ENCODE measurements at places on chromosomes 1 and 21.

DNA sequence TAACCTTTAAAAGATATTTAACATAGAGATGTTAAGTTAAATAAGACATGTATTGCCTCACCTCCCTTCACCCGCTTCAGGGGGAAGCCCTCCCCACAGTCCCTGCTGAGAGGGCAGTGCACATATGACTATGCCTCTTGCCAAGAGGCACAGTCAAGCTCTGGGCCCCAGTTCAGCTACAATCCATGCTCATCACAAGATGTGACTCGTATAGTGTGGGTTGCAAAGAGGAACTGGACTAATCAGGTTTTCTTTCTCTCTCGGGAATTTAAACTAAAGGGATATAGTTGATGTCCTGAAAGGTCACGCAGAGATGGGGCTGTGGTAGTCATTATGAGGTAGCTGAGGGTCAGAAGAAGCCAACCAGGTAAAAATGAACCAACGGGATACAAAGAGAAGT is 35.6 kb downstream of the LYST start:
- no peak for DNase-seq

GRCh38 chr1:200128081-200128480 is 100.6 kb downstream of the NR5A2 start:
- DNase-seq = no peak

- no peak for DNase-seq
These were observed 8.5 kb upstream of the MATN1 start for GRCh38 chr1:30731806-30732276.

- DNase-seq = no peak
These were observed 35.7 kb downstream of the DPT start for GRCh38 chr1:168693197-168693871.

- no peak for DNase-seq
These were observed 180.7 kb downstream of the ZNF326 start for GRCh38 chr1:90175490-90176167.

- DNase-seq = no peak
These were observed 26.2 kb downstream of the NEK2 start for GRCh38 chr1:211648980-211649934.

GRCh38 chr1:31031330-31032143 is 34.0 kb downstream of the PUM1 start:
- DNase-seq = no peak

DNA sequence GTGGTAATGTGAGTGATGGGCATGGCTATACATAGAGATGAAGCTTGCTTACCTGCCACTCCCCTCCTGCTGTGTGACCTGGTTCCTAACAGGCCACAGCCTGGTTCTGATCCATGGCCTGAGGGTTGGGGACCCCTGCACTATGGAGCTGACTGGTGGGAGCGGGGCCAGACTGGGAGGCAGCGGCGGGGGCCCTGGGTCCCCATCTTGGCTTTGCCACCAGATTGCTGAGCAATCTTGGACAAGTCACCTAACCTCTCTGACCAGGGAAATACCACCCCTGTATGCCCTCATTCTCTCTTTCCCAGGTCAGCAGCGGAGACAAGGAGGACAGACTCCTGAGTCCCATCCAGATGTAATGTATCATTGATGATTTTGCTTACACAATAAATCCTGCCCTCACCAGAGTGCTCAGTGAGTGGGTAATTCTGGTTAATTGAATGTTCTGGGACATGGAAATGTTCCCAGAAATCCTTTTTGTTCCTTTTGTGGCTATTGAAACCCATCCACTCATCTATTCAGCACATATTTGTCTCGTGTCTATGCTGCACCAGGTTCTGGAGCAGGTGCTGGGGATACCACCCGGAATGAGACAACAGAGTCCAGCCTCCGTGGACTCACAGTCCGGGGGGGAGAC is 4.1 kb upstream of the ARHGEF10L start:
- no peak for DNase-seq

DNA sequence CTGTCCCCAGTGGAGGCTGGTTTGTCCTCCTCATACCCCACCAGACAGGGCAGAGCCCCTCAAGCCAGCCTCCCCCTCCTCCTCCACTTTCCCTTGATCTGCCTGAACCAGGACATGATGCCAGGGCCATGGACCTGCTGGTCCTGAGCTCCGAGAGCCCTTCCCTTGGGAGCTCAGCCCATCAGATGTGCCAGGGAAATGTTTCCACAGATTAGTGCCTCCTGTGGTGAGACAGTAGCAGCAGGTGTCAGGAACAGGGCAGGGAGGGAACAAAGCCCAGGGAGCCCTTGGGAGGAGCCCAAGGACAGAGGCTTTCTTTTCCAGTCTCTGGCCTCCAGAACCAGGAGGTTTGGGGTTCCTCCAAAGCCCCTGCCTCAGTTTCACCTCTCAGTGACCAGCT is 14.6 kb upstream of the SLC41A1 start:
- no peak for DNase-seq

- no peak for DNase-seq
These were observed 486.6 kb downstream of the KIF26B start for GRCh38 chr1:245641384-245641783.
